ENCODE measurements at places on chromosomes 16 and 17.

DNA sequence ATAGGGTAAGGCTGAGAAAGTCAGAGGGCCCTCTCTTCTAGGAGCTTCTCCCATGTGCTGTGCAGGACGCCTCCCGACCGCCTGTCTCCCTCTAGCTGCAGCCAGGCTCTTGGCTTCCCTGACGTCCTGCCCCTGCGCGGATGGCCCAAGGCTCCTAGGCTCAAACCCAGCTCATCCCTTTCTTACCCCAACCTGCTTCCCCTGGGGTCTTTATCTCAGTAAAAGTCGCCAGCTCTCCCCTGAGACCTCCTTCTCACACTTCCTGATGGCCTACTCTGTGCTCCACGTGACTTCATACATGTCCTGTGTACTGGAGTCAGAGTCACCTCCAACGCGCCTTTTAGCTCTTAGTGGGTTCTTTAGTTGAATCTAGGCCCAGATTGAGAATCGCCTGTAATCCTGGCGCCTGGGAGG lies 1.1 kb upstream of the ZNF747 start:
- peak; percentile 63 for DNase-seq

DNA sequence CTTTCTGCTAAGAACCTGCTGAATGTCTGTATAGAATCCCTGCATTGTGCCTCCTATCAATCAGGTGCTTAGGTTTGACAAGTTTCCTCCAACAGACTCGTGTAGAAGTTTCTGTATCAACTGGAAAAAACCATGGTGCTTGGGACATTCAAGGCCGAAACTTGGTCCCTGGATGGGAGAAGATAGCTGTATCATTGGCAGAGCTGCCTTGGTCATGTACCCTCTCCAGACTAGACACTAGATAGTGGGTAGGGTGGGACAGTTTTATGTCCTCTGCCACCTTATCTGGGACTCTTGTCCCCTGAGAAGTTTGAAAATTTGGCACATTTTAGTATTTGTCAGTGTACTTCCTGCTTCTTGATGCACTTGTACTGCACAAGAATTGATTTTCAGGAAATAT lies 520.8 kb downstream of the WWOX start:
- no peak for DNase-seq

GRCh38 chr17:1089915-1090314 lies 89.9 kb downstream of the ABR start:
- no peak for DNase-seq

DNA sequence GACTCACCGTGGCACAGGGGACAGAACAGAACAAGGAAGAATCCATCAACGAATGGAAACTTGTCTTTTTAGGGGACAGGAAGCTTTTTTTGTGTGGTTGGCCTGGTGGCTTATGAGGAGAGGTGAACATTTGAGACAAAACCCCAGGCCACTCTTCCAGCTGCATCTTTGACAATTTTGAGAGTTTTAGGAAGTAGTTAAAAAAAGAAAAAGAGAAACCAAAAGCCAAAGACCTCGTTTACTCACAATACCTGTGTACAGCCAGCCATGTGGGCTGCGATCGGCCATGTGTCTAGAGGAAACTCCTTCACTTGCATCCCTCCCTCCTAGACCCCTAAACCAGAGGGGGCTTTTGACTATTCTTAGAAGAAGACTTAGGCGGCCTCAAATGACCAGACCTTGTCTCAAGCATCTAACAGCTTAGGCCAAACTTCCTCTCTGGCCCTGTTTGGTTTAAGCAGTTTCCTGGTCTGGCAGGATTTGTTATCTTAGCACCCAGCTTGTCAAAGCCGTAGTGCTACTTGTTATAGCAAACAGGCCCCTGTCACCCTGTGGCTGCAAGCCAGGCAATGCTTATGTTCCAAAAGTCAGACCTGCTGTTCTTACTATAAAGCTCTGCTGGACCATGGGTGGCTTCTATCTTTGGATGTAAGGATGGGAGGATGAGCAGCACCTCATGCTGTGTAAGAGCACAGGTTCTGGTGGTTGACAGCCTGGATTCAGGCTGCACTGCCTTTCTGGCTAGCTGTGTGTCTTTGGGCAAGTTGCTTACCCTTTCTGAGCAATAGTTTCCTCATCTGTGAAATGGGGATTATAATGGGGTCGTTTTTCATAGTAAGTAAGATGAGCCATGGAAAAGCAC lies 17.7 kb downstream of the KSR1 start:
- DNase-seq: peak; percentile 94
